ENCODE measurements at places on chromosomes 12 and 14.

DNA sequence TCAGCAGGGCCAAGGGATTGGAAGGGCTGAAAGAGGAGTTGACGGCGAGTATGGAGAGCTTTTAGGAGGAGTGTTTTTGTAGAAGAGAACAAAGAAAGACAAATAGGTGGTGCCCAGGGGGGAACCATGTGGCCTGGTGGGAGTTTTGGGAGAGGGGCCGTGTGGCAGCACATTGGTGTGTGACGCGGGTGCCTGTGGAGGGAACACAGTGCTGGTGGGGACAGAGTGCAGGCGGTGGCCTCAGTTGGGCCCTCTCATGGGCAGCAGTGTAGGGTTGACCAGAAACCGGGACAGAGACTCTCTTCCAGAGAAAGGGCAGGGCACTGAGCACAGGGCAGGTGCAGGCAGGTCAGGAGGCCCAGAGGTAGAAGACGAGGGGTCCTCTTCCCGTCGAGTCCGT lies 56.5 kb downstream of the TECPR2 start:
- DNase-seq: no peak

DNA sequence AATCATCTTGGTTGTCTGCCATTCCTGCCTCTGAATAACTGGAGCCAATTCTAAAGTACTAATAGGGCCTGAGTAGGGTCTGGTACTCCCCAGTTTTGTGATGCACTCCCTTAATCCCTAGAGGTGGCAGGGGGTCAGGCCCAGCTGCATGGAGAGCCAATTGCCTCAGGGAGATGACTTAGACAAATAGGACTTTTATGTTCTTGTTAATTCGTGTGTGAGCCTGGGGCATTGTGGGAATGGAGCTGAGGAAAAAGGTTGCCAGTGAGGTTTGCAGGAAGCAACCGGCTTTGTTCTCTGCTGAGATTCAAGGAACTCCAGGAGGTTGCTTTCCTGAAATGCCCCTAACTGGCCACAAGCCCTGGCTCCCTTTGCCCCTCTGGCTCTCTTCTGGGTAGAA lies 6.8 kb upstream of the DCD start:
- DNase-seq: no peak

DNA sequence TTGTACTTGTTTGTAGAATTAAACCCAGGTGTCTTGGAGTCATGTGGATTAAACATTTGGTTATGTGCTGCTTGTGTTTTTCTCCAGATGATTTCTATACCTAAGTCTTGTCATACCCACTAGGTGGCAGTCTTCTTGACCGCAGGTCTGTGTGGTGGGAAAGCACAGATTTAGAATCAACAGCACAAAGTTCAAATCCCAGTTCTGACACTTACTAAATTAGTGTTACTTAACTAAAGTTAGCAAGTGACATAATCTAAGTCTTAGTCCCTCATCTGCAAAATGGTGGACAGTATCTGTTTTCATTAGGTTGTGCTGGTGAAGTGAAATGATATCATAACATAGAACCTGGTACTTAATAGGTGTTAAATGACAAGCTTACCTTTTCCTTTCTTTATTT lies 151.0 kb upstream of the ARHGAP5 start:
- DNase-seq: peak; percentile 57

GRCh38 chr12:94553130-94553519 lies 93.5 kb upstream of the CEP83 start:
- no peak for DNase-seq

GRCh38 chr12:20282401-20282800 lies 85.9 kb upstream of the PDE3A start:
- DNase-seq: no peak

DNA sequence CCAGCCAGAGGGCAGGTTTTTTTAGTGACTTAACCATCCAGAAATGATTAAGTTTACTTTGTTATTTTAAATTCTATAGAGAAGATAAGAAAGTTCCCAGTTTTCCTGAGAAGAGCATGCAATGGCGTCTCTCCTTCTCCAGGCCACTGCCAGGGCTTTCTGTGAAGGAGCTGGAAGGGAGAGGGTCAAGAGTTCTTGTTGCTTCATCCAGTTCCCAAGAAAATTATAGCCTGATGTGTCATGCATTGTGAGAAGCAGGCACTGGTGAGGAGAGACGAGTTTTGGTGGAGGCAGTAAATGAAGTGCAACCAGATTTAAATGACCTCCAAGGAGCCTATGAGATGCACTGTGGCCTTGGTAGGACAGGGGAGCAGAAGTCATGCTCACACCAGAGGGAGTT lies 14.2 kb downstream of the ELK3 start:
- DNase-seq: no peak

DNA sequence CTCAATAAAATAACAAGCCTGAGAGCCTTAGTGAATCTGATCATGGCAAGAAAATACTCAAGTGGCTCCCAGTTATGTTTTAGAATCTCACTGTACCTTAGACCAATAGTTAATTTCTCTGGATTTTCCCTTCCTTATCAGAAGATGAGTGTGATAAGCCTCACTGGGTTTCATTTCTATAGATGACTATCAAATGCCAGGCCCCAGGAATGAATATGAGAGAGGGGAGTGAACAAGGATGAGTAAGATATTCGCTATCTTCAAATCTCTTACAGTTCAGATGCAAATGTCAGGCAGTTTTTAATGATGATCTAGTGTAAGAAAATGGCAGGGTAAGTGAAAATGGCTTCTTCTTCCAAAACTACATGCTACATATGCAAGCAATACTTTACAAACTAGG lies 26.1 kb upstream of the OR10P1 start:
- no peak for DNase-seq

GRCh38 chr14:75297411-75298040 lies 18.9 kb downstream of the FOS start:
- no peak for DNase-seq
